Cerebellar nuclear complex (tissue), 1 donor: ENCODE measurements at places on chromosomes 5 and 9.

GRCh38 chr9:2208991-2209390 lies 193.8 kb downstream of the SMARCA2 start:
- DNase-seq: no peak

GRCh38 chr9:91426123-91426745 lies 2.6 kb upstream of the NFIL3 start:
- no peak for DNase-seq

DNA sequence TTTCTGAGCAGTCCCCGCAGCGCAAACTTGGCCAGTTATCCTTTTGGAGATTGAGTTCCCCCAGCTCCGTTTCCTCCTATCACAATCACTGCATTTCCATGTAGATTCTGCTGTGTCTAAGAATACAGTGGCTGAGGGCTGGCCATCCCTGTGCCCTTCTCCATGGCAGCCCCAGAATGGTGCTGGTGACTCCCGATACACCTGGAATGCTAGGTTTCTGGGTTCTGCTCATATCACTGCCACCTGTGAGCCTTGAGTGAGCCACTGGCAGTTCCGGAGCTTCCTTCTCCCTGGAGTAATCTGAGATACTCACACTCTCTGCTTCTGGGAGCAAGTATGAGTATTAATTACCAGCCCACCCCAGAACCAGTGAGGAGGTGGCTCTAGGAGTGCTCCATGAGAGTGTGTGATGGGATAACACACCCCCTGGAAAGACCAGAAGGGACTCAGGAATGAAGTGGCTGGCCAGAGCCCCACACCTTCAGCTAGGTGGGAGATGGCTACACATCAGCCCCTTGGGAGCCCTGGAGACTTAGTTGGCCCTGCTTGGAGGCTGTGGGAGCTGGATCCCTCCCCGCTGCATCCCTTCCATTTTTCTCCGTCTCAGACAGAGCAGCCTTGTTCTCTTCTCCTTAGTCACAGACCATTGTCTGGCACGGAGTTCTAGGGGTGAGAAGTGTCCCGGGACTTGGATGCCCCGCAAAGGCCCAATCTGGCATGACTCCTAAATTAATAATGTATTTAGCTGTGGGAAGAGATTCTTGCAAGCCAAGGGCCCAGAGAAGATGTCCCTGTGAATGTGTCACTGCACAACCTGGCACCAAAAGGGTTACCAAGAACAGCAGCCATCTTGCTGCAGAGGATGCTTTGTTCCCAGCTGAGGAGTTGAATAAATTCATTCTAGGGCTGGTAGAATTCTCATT lies 4.9 kb downstream of the PCDHGC5 start:
- DNase-seq: no peak

GRCh38 chr5:97297063-97297703 lies 114.1 kb upstream of the RIOK2 start:
- no peak for DNase-seq

DNA sequence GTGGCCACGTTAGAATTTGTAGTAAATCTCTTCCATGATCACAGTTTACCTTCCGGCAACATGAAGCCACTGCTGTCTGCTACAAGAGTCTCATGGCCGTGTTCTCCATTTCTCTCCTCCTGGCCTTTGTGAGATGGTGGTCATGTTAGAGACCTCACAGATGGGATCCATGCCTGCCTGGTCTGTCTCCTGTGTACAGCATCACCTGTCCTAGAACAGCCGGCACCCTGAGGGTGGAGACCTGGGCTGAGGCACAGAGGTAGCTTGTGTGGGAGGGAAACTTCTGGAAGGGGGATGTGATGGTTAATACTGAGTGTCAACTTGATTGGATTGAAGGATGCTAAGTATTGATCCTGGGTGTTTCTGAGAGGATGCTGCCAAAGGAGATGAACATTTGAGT lies 3.1 kb upstream of the FCN2 start:
- no peak for DNase-seq

DNA sequence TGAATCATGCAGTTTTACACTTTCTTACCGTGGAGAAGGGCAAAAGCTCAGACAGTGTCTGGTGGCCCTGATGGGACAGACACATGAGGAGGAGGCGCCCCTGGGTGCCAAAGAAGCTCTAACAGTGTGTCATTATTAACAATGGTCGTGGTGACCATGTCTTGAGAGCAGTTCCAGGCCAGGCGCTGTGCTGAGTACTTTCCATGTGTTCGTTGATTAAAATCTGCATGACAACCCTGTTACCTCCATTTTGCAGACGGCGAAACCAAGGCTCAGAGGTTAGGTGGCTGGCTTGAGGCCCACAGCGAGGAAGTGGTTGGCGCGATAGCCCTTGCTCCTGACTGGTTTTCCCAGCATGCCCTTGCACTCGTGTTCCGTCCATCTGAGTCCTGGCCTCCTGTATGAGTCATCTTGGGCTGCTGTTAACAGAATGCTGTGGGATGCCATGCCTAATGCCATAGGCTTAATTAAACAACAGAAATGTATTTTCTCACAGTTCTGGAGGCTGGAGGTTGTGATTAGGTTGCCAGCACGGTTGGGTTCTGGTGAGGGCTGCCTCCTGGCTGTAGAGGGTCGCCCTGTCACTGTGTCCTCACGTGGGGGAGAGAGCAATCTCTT lies 92.0 kb downstream of the AMBP start:
- no peak for DNase-seq

DNA sequence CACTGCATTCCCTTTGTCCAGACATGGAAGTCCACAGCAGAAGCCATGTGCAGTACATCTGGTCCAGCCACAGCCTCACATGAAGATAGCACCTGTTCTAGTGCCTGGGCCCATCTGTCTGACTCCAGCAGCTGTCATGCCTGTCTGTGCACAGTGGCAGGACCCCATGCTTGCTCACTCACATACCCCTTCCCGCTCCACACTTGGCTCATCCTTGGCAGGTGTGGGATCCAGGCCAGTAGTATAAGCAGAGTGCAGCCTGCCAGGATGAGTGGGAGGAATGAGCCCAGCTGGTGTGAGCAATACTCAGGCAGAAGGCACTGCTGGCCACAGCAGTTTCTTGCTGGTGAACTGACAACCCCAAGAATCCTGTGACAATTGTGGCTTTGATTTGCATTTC lies 168.0 kb downstream of the PRDM9 start:
- no peak for DNase-seq

DNA sequence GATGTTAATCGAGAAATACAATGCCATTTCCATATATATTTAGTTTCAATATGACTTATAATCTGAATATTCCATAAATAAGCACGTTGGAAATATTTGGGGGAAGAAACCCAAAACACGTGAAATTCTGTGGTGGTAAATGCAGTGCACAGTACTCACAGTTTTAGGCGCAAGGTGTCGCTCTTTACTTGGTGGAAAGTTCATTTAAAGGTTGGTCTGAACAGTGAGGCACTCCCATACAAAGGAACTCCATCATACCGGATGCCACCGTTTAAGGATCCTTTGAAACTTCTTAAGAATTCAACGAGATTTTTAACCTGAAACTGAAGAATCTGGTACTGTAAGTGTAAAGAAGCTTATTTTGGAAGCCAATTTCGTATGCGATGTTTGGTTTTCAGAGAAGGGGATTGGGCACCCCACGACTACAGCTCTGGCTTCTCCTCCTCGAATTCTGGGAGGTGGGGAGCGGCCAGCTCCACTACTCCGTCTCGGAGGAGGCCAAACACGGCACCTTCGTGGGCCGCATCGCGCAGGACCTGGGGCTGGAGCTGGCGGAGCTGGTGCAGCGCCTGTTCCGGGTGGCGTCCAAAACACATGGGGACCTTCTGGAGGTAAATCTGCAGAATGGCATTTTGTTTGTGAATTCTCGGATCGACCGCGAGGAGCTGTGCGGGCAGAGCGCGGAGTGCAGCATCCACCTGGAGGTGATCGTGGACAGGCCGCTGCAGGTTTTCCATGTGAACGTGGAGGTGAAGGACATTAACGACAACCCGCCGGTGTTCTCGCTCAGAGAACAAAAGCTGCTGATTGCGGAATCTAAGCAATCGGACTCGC lies at the start of gene PCDHA11:
Gene PCDHA11, plus strand, starts transcription at position 237 of the 834 bp plus-strand sequence. Its CDS starts 147 bp downstream, at position 384.
- DNase-seq: no peak

- DNase-seq: no peak
These were observed 97.2 kb upstream of the SLC44A1 start for GRCh38 chr9:105147110-105147871.

GRCh38 chr9:77433675-77434445 lies 214.3 kb downstream of the GNA14 start:
- DNase-seq: no peak

DNA sequence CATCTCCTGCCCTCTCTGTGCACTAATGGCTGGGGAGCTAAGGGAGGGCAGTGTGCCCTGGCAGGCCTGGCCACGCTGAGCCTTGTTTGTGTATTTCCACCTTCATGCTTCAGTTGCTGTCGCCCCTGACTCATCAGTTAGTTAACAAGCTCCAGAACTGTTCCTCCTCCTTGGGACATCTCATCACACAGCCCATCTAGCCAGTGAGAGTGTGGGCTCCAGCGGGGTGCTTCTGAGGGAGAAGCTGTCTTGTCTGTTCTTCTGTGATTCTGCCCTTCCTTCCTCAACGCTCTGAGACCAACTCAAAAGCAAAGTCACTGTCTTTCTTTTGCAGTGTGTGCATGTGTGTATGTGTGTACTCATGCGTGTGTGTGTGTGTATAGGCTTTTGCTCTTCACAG lies 58.3 kb upstream of the CPEB4 start:
- DNase-seq: no peak

GRCh38 chr5:116671211-116671736 lies 96.7 kb upstream of the SEMA6A start:
- no peak for DNase-seq

GRCh38 chr5:74161170-74161569 lies 479.4 kb downstream of the ENC1 start:
- DNase-seq: no peak

DNA sequence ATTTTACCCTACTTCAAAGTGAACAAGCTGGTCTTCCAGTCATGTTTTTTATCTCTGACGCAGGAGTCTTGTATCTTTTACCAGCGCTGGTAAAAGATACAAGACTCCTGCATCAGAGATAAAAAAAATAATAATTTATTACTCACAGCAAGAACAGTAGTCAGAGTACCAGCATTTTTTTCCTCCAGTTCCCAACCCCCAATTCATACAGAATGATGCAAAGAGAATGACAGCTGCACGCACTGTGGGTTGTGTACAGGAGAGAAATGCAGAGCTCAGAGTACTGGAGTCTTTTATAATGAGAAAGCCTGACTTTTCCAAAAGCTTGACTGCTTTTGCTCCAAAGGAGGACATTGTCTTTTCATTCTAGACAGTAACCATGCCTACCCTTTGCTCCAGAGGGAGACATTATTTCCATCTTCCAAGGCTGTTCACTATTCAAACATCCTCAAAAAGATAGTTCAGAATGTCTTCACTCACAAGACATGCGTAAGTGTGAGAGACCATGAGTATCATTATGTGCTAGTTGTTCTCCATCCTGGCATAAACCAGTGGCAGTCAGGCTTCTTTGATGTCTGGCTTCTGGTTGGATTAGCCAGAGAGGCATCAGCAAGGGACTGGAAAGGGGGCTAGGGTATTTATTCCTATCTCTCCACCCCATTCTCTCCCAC lies 14.3 kb upstream of the RANBP6 start:
- DNase-seq: no peak
